ENCODE measurements at places on chromosomes 11 and 22.
A peak's percentile ranks its signal among the peaks of the same experiment; 100 is the strongest.

DNA sequence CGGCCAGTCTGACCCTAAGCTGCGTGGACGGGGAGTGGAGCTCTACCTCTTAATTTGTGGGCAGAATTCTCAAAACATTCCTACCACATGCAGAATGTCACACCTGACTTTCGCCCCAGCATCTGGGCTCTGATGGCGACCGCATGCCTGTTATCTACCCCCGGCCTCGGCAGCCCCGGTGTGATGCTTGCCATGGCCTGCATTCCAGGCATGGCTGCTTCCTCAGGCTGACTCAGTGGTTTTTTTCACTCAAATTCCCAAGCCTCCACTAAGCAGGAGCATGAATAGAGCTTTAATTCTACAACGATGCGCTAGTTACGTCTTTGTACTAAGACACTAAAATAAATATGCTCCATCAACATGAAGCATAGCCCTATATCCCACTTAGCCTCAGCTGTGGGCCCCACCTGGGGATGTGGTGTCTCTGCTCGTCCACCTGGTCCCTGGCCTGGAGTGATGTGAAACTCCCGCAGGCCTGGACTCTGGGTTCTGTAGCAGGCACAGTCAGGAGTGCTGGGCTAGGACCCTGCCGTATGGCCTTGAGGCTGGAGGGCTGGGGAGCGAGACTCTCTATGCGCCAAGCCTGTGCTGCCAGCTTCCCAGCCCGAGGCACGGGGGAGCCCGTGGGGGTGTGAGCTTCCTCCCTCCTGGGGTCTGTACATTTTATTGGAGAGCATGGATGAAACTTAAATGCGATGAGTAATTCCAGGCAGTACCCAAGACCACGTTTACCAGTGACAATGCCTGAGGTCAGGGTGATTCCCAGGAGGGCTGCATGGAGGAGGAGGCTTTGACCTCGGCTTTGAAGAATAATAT, 153.2 kb downstream of the CTTN start:
- DNase-seq = no peak

GRCh38 chr11:107263844-107264563, 193.6 kb downstream of the CWF19L2 start:
- DNase-seq = no peak

DNA sequence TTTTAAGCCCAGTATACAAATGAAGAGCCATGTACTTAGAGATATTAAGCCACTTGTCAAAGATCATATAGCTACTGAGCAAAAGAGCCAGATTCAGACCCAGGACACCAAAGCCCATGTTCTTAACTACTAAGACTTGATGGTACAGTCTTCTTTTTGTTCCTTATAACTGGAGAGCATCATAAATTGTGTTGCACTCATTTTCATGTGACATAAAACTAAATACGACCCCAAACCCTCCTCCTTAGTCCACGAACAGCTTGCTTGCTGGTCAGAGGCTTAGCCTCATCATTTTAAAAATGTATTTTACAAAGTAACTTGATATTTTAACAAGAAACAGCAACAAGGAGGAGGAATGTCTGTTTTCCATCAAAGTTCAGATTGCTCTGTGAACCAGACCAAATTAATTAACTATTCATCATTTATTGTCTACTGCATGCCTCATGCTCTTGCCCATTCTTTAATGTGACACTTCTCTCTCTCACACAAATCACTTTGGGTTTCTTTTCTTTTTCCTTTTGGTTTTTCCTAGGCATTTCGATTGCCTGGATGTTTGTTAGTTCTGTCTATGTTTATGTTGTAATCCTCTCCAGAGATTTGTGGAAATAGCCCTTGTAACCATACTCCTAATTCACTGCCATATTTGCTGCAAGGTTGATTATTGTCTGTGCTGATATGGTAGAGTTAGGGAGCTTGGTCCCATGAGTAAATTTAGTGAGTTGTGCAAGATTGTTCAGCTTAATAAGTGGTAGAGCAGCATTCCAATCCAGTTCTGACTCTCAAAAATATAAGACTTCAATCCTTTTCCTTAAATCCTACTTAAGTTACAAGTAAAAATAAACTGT, 8.4 kb upstream of the ARHGAP20 start:
- DNase-seq = no peak

- DNase-seq = no peak
Measured at GRCh38 chr22:49332691-49333090, 495.0 kb downstream of the BRD1 start.

GRCh38 chr22:38040953-38041759, 16.0 kb upstream of the PICK1 start:
- DNase-seq = no peak

GRCh38 chr11:124865902-124866851, 945 bp downstream of the ROBO3 start:
- peak; percentile 54 for DNase-seq

GRCh38 chr11:14905104-14906033, 13.3 kb upstream of the CYP2R1 start:
- peak; percentile 43 for DNase-seq

DNA sequence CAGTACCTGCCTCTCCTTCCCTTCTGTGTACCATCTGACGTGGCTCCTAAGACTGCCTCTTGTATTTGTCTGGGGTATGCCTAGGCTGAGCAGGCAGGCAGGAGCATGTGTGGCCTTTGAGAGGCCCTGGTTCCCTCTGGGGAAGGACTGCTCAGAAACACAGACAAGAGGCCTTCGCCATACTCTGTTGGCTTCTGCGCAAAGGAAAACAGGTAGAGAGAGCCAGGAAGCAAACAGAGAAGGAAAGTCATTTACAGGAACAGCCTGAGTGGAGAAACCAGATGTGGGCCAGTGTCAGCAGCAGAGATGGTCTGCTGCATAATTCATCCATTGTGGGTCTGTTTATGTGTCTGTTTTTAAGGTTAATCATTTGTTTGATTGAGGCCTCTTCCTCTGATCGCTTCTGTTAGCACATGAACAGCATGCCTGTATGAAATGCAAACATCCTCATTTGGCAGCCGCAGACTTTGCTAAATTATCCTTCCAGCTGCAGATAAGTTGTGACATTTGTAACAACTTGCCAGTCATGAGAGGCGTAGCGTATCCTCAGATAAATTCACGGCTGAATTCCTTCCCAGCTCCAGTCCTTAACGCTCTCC, 119.4 kb downstream of the GALNT18 start:
- no peak for DNase-seq

DNA sequence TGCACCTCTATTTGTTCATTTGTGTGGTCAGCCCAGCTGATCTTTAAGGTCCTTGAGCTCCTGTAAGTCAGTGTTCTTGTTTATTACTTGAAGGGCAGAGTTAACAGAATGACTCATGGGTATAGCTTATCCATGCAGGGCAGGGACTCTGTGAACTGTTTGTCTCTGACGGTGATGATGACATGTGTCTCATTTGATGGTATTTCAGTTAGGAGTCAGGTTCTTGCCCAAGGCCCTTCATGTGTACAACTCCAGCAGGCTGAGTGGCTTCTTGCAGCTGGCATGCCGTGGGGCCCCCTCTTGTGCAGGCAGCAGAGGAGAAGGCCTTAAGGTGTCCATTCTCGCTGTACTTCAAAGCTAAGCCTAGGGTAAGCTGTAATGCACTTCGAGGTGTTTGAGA, 165.1 kb downstream of the DBX1 start:
- no peak for DNase-seq

DNA sequence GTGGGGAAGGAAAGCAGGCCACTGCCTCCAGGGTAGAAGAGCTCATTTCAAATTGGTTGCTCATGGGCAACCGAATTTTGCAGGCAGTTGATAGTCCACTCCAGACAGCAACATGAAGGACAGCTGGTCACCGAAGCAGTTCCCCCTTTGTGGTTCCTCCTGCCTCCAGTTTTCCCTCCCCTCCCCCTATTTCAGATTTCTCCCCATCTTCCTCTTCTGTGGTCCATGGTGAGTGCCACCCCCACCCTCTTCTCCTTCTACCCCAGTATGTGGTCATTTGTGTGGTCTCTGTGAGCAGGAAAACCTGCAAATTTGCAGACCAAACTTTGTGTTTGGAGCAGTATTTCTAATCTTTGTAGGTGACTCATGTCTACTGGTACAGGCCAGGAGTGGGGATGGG, 38.2 kb upstream of the PAK1 start:
- peak; percentile 11 for DNase-seq

DNA sequence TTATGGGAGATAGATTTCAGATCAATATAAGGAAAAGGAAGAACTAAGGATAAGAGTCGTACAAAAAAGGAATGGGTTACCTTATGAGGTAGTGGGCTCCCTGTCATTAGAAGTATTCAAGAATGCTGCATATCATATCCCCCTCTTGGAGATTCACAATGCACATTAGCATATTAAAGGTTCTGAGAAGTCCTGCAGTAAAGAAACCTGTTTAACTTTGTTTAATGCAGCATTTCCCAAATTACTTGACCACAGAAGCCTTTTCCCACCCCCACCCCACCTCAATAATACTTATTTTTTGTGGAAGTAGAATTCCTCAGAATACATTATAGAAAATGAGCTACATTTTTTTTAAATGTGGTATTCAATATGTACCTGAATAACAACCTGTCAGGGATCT, 30.9 kb downstream of the PHF21A start:
- DNase-seq = no peak

- DNase-seq = no peak
Measured at GRCh38 chr11:100467821-100468508, 219.1 kb upstream of the ARHGAP42 start.

DNA sequence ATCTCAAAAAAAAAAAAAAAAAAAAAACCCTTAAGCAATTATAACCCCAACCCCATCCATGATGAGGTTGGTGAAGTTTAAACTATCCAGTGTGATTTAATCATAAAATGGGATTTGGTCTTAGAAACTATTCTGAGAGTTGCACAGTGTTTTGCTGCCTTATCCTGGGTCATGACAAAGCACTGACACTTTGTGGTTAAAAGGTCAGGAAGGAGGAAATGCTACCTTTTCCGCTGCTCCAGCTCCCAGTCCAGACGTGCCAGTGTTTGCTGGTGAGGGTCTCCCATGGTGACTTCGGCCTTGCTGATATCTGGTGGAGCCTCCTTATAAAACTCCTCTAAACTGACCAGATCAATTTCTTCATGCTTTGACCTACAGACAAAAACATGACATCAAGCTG, 14.5 kb downstream of the THOC5 start:
- DNase-seq = no peak

DNA sequence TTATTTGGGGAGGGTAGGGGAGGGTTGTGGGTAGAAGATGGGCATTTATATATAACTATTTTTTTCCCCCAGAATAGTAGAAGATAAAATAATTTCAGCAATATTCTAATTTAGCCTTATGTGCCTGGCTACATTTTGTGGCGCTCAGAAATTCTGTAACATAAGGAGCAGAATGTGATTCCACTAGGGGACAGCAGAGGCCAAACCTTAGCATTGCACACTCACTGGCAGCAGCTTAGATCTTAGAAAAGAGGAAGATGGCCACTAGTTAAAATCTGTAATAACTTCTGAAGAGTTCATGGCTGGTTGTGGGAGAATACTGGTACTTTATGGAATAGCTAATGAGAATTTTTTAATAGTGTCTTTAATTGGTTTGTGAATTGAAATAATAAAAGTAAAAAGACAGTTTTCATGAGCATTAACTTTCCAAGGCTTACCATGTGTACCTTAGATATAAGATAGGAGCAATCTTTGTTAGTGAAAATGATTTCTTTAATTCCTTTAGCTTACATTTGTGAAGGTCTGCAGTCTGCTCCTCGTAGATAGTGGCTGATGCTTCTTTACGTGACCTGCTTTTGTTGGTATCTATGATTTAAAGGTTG, 33.1 kb downstream of the DDX10 start:
- DNase-seq = no peak

DNA sequence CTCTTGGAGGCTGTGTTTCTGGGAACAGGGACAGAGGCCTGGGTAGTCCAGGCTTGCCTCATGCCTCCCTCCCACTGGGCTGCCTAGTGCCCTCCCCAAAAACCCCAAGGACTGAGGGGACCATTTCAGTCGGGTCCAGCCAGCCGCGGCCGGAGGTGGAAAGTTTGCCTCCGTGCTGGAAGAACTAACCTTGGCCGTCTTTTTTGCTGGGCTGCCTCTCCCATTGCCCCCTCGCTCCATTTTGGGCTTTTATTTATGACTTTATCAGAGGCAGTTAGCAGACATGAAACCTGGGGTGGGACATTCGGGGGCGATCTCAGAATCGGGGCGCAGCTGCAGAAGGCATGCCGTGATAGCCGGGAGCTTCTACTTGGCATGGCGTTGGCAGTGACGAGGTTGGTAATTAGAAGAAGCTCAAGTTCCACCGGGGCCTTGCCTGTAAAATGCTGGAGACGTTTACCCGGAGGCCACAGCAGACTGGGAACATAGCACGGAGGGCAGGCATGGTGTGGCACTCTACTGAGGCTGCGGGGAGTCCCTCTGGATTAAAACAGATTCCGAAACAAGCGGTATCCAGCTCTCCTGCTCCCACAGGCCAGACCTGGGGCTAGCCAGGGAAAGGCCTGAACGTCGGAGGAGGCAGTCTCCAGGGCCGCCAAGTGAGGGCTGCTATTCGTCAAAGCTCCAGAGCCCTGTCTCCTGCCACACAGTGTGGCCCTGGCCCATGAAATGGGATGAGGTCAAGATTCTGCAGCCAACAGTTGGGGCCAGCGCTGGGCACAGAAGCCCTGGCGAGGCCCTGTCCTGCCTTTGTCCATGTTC, 76.4 kb upstream of the PPARA start:
- peak; percentile 61 for DNase-seq

- no peak for DNase-seq
Measured at GRCh38 chr11:102921587-102922220, 33.8 kb downstream of the MMP13 start.

DNA sequence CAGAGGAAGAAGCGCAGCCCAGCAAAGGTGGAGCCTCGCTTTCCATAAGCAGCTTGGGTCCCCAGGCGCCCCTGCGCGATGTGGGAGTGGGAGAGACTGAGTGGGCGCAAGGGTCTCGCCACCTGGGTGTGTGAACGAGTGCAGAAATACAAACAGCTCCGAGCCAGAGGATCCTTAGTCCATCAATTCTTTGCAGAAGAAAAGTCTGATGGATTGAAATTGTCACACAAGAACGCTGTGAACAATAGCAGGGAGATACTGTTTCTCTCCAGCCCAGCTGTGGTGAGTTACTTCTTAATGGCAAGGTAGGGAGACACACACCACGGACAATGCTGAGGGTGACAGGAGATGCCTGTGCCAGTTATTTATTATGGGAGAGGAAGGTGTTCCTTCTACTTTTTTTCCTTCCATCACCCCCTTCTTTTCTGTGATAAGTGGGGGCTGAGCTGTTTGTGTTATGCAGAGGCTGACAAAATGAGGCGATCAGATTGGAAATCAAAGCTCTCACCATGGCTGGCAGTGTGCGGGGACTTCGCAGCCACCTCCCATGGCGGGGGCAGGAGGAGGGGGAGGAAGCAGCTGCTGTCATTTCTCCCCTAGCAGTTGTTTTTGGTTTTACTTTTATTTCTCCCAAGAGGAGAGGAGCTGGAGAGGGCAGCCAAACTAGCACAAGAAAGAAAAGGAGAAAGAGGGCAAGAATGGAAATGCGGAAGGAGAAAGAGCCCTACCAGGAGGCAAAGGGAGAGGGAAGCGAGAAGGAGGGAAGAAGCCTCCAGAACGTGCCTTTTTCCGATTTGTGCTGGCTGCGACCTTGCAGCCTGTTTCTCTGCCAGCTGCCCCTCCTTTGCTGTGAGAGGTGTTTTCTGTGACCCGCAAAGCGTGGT, 755.8 kb downstream of the NTM start:
- no peak for DNase-seq

GRCh38 chr11:20036626-20037335, 123.5 kb downstream of the DBX1 start:
- no peak for DNase-seq
